Skin of body (tissue), 3 donors: ENCODE measurements at places on chromosomes 13 and 19. TPM values are rescaled to one million over a fixed set of nuclear protein-coding genes. Genes with fewer than 3 reads are reported as not detected.

The LILRB1 gene
- 0.49 TPM for total RNA-seq

The RASAL3 gene
- 0.99 TPM for total RNA-seq

The CYP2A7 gene
- not detected for total RNA-seq

The ADAT3 gene
- total RNA-seq = 2.5 TPM

The CD22 gene
- 0.99 TPM for total RNA-seq
